ENCODE measurements at places on chromosomes 4 and X.

- no peaks in the 10 kb centered on the region for H3K36me3 ChIP-seq
- H3K27me3 ChIP-seq, result no peaks in the 10 kb centered on the region
- no peaks in the 10 kb centered on the region for H3K4me1 ChIP-seq
- DNase-seq, result no peak
Measured at GRCh38 chr4:8819019-8819418, 52.6 kb downstream of the HMX1 start.

DNA sequence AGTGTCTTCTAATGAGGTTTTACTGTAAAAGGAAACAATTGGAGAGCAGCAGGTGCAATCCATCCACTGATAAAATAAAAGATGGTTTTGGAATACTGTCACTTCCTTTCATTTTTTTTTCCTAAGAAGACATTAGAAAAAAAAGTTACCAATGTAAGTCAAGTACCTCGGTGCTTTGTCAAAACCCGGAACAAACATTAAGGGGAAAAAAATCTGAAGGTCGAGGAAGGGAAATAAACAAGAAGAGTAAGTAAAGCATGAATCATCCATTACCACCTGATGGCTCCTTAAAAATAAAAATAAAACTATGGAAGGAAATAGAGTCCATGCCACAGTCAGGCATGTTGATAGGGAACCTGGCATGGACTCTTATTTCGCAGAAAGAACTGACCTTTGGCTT lies 15.3 kb upstream of the XPNPEP2 start:
- no peak overlapping the region for H3K27ac ChIP-seq
- no peak for DNase-seq
- peaks cover 14% of the 10 kb centered on the region for H3K4me1 ChIP-seq
- no peaks in the 10 kb centered on the region for H3K27me3 ChIP-seq

GRCh38 chrX:135697601-135698000 lies 15.8 kb upstream of the CT45A1 start:
- DNase-seq, result no peak
- H3K36me3 ChIP-seq, result no peaks in the 10 kb centered on the region
- H3K4me1 ChIP-seq, result no peaks in the 10 kb centered on the region
- H3K4me3 ChIP-seq, result no peak overlapping the region
- H3K27ac ChIP-seq, result no peak overlapping the region

DNA sequence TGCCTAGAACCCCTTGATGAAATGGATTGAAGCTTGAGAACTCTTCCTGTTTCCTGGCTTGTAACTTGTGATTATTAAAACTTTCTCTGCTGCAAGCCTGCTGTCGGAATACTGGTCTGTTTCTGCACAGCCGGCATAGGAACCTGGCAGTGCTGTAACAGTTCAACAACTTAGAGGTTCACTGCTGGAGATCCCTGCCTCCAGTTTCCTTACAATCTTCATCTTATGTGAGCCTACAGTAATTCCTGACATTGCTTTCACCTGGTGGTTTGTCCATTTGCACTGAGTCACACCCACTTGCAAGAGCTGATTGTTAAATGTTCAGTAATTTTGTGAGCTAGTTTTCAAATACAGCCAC lies 1.3 kb upstream of the SEPSECS start:
- no peaks in the 10 kb centered on the region for H3K27me3 ChIP-seq
- peak overlapping the region; percentile 97 for H3K27ac ChIP-seq
- H3K4me1 ChIP-seq, result peaks cover 17% of the 10 kb centered on the region
- no peak overlapping the region for H3K4me3 ChIP-seq
- H3K36me3 ChIP-seq, result peaks cover 9% of the 10 kb centered on the region
- DNase-seq, result peak; percentile 10

GRCh38 chrX:10239611-10240064 lies 82.9 kb downstream of the CLCN4 start:
- H3K36me3 ChIP-seq, result no peaks in the 10 kb centered on the region
- no peak overlapping the region for H3K27ac ChIP-seq
- DNase-seq, result no peak
- no peak overlapping the region for H3K4me3 ChIP-seq
- no peaks in the 10 kb centered on the region for H3K27me3 ChIP-seq

DNA sequence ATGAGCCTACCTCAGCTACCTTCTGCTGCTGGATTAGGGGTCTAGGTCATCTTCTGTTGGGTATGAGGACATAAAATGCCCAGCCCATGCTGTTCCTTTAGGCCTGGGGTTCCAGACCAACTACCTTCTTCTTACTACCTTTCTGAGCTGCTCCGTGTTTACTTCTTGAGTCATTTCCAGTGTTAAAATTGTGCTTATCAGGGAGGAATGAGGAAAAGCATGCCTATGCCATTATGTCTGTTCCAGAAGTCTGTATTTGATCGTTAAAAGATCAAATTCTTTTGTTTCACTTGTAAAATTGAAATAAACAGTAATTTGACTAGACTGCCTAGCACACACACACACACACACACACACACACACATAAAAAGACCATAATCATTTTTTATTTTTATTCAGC lies 1912.7 kb upstream of the TENM3 start:
- no peaks in the 10 kb centered on the region for H3K27me3 ChIP-seq
- no peak for DNase-seq
- H3K4me1 ChIP-seq, result no peaks in the 10 kb centered on the region
- no peak overlapping the region for H3K4me3 ChIP-seq
- H3K27ac ChIP-seq, result no peak overlapping the region

DNA sequence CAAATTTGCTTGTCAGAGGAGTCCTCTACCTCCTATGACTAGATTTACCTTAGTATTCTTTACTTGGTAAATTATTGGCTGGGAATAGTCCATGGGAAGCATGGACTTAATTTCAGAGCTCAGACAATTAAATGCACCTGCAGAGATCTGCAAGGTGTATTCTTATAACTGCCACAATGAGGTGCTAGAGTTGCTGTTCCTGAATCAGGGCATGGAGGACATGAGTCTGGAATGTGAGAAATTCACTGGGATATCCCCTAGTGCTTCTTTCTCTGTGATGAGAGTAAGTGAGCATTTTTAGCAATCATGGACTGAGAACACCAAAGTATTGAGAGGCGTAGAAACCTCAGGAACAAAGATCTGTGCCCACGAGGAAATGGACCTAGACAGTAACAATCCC lies 32.9 kb upstream of the GRID2 start:
- H3K27me3 ChIP-seq, result no peaks in the 10 kb centered on the region
- no peak overlapping the region for H3K4me3 ChIP-seq
- DNase-seq, result no peak
- no peaks in the 10 kb centered on the region for H3K36me3 ChIP-seq
- H3K27ac ChIP-seq, result no peak overlapping the region
- H3K4me1 ChIP-seq, result no peaks in the 10 kb centered on the region

- no peak for DNase-seq
- H3K27ac ChIP-seq, result no peak overlapping the region
- no peaks in the 10 kb centered on the region for H3K4me1 ChIP-seq
- no peak overlapping the region for H3K4me3 ChIP-seq
- no peaks in the 10 kb centered on the region for H3K36me3 ChIP-seq
Measured at GRCh38 chr4:142435599-142436235, 410.4 kb downstream of the INPP4B start.

DNA sequence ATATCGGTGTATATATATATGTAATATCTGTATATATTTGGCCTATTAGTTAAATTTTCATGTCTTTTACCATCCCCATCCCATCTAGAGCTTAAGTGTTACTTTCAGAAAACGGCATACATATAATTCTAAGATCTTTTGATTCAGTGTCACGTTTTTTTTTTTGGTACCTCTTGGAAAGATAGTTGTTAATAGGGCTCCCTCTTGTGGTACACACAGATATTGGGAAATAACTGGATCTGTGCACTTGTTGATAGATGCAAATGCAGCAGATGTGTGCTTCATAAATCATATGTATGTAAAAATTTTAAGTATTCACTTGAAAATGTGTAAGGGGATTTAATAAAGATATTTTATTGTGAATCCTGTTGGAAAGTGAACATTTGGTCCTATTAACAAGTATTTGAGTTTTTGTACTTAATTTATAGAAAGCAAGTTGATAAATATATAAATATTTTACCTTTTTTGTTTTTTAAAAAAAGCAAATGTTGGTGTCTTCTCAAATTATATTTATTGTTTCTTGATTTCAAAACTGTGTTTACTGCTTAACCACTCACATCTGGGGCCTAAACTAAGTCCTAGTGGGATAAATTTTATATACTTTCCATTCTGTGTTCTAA lies 74.7 kb downstream of the PAQR3 start:
- no peak overlapping the region for H3K27ac ChIP-seq
- DNase-seq, result no peak
- no peak overlapping the region for H3K4me3 ChIP-seq

GRCh38 chr4:801436-802124 lies 24.3 kb downstream of the CPLX1 start:
- no peak overlapping the region for H3K27ac ChIP-seq
- H3K27me3 ChIP-seq, result no peaks in the 10 kb centered on the region
- H3K4me3 ChIP-seq, result no peak overlapping the region
- DNase-seq, result no peak
- H3K36me3 ChIP-seq, result no peaks in the 10 kb centered on the region

- no peak for DNase-seq
- H3K4me3 ChIP-seq, result no peak overlapping the region
- no peaks in the 10 kb centered on the region for H3K36me3 ChIP-seq
- H3K4me1 ChIP-seq, result no peaks in the 10 kb centered on the region
- H3K27me3 ChIP-seq, result no peaks in the 10 kb centered on the region
Measured at GRCh38 chrX:101450961-101451360, 34.3 kb upstream of the ARMCX4 start.

- DNase-seq, result no peak
- H3K36me3 ChIP-seq, result no peaks in the 10 kb centered on the region
- no peak overlapping the region for H3K27ac ChIP-seq
- H3K27me3 ChIP-seq, result no peaks in the 10 kb centered on the region
Measured at GRCh38 chr4:138542191-138542776, 300.1 kb upstream of the SLC7A11 start.

- no peak for DNase-seq
- H3K27me3 ChIP-seq, result no peaks in the 10 kb centered on the region
- H3K36me3 ChIP-seq, result no peaks in the 10 kb centered on the region
- no peak overlapping the region for H3K27ac ChIP-seq
- H3K4me3 ChIP-seq, result no peak overlapping the region
Measured at GRCh38 chrX:40303256-40304077, 205.7 kb upstream of the BCOR start.

- H3K27me3 ChIP-seq, result no peaks in the 10 kb centered on the region
- H3K4me3 ChIP-seq, result no peak overlapping the region
- no peaks in the 10 kb centered on the region for H3K4me1 ChIP-seq
- H3K27ac ChIP-seq, result no peak overlapping the region
- DNase-seq, result no peak
Measured at GRCh38 chr4:8370835-8371595, 69.5 kb downstream of the ACOX3 start.

DNA sequence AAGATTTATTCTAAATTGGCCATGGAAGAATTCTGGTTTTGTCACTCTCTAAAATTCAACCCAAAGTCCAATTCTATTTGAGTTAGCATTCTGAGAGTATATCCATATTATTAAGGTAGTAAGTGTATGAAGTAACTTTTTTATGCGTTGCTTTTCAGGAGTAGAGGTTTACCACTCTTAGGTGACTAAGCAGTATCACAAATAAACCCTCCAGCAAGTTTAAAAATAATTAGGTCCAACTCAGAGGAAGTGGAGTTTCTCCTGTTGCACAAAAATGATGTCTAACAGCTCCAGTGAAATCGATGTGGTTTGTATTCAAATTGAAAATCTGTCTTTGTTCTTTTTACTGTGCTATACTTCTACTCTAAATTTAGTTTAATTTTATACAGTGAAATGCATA lies 6.6 kb downstream of the SCML1 start:
- no peaks in the 10 kb centered on the region for H3K36me3 ChIP-seq
- no peaks in the 10 kb centered on the region for H3K27me3 ChIP-seq
- peaks cover 5% of the 10 kb centered on the region for H3K4me1 ChIP-seq
- no peak overlapping the region for H3K4me3 ChIP-seq

GRCh38 chrX:47902161-47902560 lies 65.5 kb downstream of the ZNF81 start:
- DNase-seq, result no peak
- peaks cover 2% of the 10 kb centered on the region for H3K4me1 ChIP-seq
- H3K4me3 ChIP-seq, result no peak overlapping the region
- no peaks in the 10 kb centered on the region for H3K36me3 ChIP-seq
- no peak overlapping the region for H3K27ac ChIP-seq
- no peaks in the 10 kb centered on the region for H3K27me3 ChIP-seq
